ENCODE measurements at places on chromosomes 1 and 21.

GRCh38 chr1:92972409-92973129, 11.3 kb upstream of the DIPK1A start:
- no peak for DNase-seq

GRCh38 chr1:60342569-60342968, 269.0 kb upstream of the C1orf87 start:
- no peak for DNase-seq

DNA sequence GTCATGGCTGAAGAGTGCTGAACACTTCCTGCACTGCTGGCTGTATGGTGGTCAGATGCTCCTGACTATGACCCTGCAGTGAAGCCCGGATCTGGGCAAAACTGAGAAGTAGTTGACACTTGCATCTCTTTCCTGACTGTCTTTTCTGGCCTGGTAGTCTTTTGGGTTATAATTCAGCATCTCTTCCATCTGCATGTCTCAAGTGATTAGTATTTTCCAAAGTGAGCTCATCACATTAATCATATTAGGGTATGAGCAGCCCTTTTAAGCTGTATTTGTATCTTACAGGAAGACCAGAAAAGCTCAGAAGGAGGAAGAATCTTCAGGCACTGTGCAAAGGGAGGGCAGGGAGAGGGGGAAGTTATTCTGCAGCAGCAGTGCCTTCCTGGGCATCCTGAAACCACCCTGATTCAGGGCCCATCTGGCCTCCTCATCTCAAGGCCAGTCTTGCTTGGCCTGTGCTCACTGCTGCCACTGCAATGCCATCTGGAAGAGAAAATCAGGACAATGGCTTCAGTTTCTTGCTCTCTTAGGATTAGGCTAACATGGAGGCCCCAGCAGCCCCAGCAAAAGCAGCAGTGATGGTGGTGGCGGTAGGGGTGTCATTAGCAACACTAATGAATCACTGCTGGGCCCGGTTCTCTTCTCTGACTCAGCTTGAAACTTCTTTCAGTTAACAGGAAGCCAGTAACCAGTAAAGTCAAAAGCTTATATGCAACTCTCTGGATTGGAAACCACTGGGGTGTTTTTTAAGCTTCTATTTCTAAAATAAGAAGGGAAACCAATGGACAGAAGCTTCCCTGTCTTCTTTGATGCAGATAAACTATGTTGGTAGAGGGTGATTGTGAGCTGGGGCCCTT, 63.3 kb upstream of the WDR26 start:
- peak; percentile 31 for DNase-seq

DNA sequence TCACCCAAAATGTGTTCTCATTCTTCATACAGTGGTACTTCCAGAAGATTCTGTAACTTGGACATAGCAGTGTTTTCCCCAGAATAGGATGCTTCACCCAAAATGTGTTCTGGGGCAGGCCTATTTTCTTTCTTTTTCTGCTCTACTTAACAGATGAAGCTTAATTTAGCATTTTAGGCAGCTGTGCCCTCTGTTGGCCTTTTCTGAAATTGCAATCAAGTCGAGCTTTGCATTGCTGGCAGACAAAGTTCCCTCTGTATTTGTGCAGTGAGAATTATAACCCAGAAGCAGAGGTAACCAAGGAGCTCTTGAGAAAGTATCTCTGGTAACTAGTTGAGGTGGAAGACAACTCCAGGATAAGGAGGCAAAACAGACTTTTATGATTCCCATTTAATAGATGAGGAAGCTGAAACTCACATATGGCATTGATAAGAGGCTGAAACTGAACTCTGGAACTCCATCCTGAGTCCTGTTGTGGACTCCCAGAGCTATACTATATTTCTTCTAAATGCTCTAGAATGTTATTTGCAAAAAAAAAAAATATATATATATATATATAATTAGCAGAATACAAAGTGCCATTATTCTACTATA, 50.3 kb upstream of the L1TD1 start:
- no peak for DNase-seq

- no peak for DNase-seq
Measured at GRCh38 chr1:236065509-236066005, 667 bp upstream of the NID1 start.
